ENCODE measurements at places on chromosomes 11 and 22. TPM values are rescaled to one million over a fixed set of nuclear protein-coding genes. Genes with fewer than 3 reads are reported as not detected.

DNA sequence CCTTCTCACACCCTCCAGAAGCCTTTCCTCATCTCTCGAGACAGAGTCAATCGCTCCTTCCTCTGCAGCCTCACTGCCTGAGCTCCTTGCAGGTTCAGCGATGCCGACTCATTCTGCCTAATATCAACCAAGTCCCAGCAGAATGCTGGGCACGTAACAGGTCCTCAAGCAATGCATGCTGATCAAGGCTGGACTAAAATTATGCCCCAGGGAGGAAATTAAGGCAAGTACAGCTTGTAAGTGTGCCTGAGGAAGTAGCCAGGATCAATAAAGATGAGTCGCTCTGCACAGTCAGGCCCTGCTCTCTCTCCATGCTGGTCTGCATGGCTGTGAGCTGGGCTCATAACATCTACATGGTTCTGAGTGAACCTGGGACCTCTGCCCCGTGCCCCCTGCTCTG, 25.6 kb upstream of the NRIP3 start:
- no peaks in the 10 kb centered on the region for H3K36me3 ChIP-seq
- H3K4me1 ChIP-seq: no peaks in the 10 kb centered on the region
- peaks cover 9% of the 10 kb centered on the region for H3K27me3 ChIP-seq

GRCh38 chr22:17881366-17881765, 107.1 kb upstream of the BID start:
- H3K4me1 ChIP-seq: no peaks in the 10 kb centered on the region
- H3K27ac ChIP-seq: no peak overlapping the region
- no peak for DNase-seq
- no peaks in the 10 kb centered on the region for H3K27me3 ChIP-seq
- peaks cover 7% of the 10 kb centered on the region for H3K36me3 ChIP-seq

Gene MRGPRE
- total RNA-seq: not detected

DNA sequence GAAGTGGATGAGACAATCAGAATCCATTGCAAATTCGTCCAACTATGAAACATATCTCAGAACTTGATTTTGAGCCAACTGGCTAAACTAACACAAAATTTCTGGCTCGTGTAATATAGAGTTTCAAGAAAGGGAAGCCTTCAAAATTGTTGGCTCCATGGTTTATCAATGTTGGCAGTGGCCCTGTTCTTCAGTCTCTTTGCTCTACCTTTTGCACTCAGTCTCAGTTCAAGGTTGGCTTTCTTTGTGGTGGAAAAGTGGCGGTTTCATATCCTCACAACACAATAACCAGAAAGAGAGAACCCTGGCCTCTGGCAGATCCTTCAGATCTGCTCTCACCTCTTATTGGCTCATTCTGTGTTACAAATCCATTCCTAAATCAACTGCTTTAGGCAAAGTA, 473.8 kb upstream of the API5 start:
- no peaks in the 10 kb centered on the region for H3K4me1 ChIP-seq
- no peaks in the 10 kb centered on the region for H3K27me3 ChIP-seq
- H3K36me3 ChIP-seq: no peaks in the 10 kb centered on the region
- no peak overlapping the region for H3K4me3 ChIP-seq
- no peak for DNase-seq
- no peak overlapping the region for H3K27ac ChIP-seq

All from activated CD8-positive, alpha-beta T cell treated with anti-CD3 and anti-CD28 coated beads, Interleukin-2, amount 10 ng/mL, durations not matched to agents 7 days and 5 days (primary cell).